Suppressor macrophage treated with lipopolysaccharide for 1 hour (primary cell): ENCODE measurements at places on chromosomes 4 and X.
A peak's percentile ranks its signal among the peaks of the same experiment; 100 is the strongest.

GRCh38 chrX:83512111-83512510 is 4.0 kb downstream of the POU3F4 start:
- DNase-seq: no peak

GRCh38 chrX:1453395-1453783 is 680 bp upstream of the ASMTL start:
- DNase-seq: peak; percentile 86

GRCh38 chr4:108171339-108172230 is 2.9 kb upstream of the LEF1 start:
- DNase-seq: no peak

- peak; percentile 81 for DNase-seq
These were observed 34.2 kb upstream of the TBC1D14 start for GRCh38 chr4:6875431-6875831.
